ENCODE measurements at places on chromosomes 12 and 14. TPM values are rescaled to one million over a fixed set of nuclear protein-coding genes. Genes with fewer than 3 reads are reported as not detected.

DNA sequence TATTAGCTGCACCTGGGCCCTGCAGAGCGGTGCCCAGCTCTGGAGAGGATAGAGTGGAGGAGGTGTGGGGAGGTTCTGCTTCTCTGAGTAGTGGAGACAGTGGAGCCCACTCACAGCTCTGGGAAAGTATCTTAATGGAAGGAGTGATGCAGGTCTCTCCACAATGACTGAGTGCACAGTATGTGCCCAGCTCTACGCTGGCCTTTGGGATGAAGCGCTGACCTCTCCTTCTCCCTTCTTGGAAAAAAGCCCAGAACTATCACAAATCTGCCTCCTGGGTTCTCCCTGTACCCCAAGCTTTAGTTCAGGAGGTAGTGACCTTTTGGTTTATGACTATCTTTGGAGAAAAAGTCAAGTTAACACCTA is 495 bp upstream of the KRT3 start:
- DNase-seq, result no peak

GRCh38 chr12:111405859-111406473 is at the start of gene SH2B3:
SH2B3 (plus strand) TSS chr12:111405923; CDS start chr12:111418146, 12,223 bp downstream.
- no peak for DNase-seq

GRCh38 chr12:116539905-116540482 is 19.2 kb upstream of the MAP1LC3B2 start:
- DNase-seq, result peak; percentile 70

- no peak for DNase-seq
These were observed 356 bp upstream of the ZC3H14 start for GRCh38 chr14:88562532-88562830.

DNA sequence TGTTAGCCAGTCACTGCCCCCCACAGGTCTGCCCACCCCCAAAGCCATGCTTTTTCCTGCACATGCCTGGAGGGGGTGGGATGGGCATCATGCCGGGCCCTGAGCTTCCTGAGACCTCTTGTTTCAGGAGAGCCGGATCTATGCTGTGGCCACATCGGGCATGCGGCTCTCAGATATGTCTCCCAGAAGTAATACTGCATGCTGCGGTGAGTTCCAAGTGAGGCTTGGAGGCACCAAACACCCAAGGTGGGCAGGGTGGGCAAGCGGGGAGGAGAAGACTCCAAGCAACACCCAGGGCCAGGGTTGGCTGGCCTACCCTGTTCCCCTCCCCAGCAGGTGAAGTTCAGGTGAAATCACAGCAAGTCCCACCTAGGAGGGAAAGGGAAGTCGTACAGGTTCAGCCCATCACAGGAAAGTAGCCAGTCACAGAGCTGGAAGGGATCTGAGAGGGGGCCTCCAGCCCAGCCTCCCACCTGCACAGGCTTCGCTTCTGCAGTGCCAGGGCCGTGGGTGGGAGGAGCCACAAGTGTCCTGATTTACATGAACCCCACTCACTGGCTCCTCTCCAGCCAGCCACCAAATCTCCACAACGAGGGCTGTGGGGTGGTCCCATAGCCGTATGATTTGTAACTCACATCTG is 30.9 kb downstream of the PIGH start:
- DNase-seq, result no peak

- DNase-seq, result no peak
These were observed 20.6 kb upstream of the CPM start for GRCh38 chr12:68953536-68953935.

- DNase-seq, result no peak
These were observed 4.2 kb downstream of the SERPINA10 start for GRCh38 chr14:94288610-94289465.

GRCh38 chr14:65312859-65313258 is 99.7 kb upstream of the FUT8 start:
- DNase-seq, result no peak

GRCh38 chr14:75445963-75446362 is 18.1 kb downstream of the JDP2 start:
- no peak for DNase-seq

GRCh38 chr12:89328151-89329030 is 23.9 kb downstream of the DUSP6 start:
- DNase-seq, result no peak

DNA sequence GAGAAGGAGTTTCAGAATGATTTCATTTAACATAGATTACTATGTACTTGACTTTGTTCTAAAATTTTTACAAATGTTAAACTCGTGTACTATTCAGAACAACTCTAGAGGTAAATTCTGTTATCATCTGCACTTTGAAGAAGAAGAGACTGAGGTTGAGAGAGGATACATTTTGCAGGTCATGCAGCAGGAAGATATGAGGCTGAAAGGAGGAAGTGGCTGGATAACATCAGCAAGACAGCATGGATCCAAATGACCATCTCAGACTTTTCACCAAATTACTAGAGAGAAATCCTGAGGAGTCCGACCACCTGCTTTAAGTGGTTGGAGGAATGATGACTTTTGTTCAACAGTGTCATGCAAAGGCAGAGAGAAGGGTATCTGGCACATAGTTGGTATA is 84.9 kb downstream of the ASCL4 start:
- DNase-seq, result no peak

GRCh38 chr12:120468325-120468820 is 1.2 kb downstream of the SRSF9 start:
- no peak for DNase-seq

DNA sequence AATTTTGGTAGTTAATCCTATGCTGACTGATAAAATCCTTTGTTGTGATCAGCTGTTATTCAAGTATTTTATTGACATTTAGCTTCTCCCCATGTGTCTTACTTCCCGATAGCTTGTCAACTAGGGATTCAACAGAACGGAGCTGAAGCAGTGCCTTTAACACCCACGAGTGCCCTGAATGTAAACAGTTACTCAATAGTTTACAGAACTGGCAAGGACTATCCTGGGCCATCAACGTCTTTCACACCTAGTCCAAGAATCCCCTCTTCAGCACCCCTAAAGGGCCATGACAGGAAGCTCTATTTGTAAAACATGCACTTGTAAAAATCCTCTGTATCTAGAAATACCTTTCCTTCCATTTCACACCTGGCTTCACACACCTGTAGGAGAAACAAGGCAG is 45.3 kb downstream of the SETD3 start:
- no peak for DNase-seq

GRCh38 chr12:82414044-82414443 is 55.7 kb downstream of the METTL25 start:
- no peak for DNase-seq

DNA sequence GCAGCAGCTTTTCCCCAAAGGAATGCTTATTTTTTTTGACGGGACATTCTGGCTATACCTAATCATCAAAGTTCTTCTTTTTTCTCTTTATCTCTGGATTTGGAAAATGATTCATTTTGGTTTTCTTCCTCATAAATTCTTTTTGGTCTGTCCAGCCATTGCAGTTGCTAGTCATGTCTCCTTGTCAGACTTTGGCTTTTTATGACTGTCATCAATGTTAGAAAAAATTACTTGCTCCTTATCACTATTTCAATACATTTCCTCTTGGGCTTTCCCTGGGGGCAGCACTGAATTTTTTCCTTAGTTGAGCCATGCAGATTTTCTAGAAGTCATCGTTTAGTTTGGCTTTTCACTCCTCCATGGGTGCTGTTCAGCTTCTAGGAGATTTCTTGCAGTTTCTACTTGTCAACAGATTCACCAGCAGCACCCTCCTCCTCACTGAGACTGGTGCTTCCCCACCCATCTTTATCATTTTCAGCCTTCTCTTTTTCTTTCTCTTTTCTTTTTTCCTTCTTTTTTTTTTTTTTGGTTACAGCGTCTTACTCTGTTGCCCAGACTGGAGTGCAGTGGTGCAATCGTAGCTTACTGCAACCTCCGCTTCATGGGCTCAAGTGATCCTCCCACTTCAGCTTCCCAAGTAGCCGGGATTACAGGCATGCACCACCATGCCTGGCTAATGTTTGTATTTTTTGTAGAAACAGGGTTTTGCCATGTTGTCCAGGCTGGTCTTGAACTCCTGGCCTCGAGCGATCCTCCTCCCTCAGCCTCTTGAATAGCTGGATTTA is 5.2 kb downstream of the ADIPOR2 start:
- DNase-seq, result no peak

- DNase-seq, result no peak
These were observed 76.5 kb downstream of the WNK1 start for GRCh38 chr12:828726-829395.

DNA sequence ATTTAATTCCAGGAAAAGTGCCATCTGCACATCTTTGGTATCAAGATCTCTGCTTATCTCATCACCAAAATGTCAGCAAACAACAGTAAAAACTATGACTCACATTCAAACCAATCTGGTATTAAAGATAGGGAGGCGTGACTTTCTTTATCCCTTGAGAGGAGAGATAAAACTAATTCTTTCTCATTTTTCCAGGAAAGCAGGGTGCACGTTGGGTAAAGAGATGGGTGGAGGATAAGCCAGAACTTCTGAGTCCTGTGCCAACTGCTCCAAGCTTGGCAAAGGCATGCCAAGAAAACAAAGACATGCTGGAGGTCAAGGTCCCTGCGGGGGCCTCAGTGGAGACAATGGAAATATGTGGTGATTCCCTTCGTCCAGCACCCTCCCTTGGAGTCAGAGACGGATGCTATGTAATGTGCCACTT is 225.8 kb upstream of the PLXNC1 start:
- no peak for DNase-seq

- no peak for DNase-seq
These were observed 22.2 kb downstream of the UBE2N start for GRCh38 chr12:93419388-93420034.

DNA sequence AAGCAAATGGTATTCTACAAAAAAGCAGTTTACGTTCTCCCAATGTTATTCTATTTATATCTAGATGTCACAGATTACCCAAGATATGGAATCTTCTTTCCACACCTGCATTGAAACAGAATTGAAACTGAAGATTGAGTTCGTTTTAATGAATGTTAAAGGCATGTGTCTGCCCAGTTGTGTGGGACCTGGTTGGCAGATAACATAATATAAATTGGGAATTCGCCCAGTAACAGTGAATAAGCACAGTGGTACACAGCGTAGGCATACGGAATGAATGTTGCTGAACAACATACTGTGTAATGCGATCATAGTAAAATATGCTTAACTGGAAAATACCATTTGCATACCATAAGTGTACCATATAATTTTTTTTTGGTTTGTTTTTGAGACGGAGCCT is 4.3 kb downstream of the KHNYN start:
- DNase-seq, result no peak

DNA sequence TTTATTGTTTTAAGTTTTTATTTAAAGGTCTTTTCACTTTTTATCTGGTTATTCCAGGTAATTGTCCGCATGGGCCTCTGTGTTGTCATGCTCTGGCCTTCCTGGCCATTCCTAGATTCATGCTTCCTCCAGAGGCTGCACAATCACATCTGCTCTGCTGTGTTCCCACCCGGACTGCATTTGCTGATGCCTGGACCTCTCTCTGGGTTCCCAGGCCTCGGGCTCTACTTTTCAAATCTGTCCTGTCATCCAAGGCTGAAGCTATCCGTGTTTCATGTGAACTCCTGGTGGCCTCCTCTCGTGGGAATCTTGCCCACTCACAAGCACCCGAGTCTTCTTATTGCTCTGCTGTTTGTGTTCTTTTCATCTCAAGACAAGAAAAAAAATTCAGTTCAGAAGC is 16.1 kb upstream of the VDR start:
- DNase-seq, result no peak

DNA sequence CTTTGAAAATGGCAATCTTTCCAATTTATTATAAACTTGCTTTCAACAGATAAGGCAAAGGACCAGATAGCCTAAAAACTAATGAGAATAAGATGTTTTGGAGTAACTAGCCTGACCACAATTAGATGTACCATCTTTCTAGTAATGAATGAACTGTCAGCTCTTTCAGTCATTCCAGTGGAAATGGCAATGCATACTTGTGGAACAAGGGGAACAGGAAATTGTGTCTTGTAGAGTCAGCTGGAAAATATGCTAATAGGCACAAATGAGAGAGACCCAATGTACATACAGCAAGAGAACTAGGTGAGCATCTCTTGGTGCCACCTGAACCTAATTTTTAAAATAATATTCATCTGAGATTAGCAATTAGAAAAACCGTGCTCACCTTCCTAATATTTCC is 76.1 kb upstream of the GPHB5 start:
- DNase-seq, result no peak

GRCh38 chr12:64639466-64639865 is 29.2 kb downstream of the RASSF3 start:
- DNase-seq, result no peak

The CCDC196 gene
- not detected for total RNA-seq

The TOMM20L gene
- not detected for total RNA-seq

The TMPRSS12 gene
- total RNA-seq, result not detected

The PLEKHA5 gene
- total RNA-seq, result 126 TPM

The CLEC2B gene
- total RNA-seq, result 2.2 TPM

The HNRNPA1 gene
- total RNA-seq, result 439 TPM

The CDKN3 gene
- 7.6 TPM for total RNA-seq

The FSCB gene
- total RNA-seq, result 0.18 TPM

The GTF2H3 gene
- total RNA-seq, result 32.8 TPM

The SLC38A4 gene
- not detected for total RNA-seq

The TCL1B gene
- not detected for total RNA-seq

The GLT8D2 gene
- total RNA-seq, result 9.2 TPM

Measured in dorsolateral prefrontal cortex (tissue), 122 donors.